Right kidney (tissue), 9 donors: ENCODE measurements at places on chromosomes 11 and 22.

GRCh38 chr11:116148056-116148455, 624.7 kb downstream of the BUD13 start:
- no peak for DNase-seq

- DNase-seq = no peak
Measured at GRCh38 chr22:39718921-39719475, 148.4 kb downstream of the CACNA1I start.

- no peak for DNase-seq
Measured at GRCh38 chr11:68695531-68695930, 11.2 kb downstream of the GAL start.

DNA sequence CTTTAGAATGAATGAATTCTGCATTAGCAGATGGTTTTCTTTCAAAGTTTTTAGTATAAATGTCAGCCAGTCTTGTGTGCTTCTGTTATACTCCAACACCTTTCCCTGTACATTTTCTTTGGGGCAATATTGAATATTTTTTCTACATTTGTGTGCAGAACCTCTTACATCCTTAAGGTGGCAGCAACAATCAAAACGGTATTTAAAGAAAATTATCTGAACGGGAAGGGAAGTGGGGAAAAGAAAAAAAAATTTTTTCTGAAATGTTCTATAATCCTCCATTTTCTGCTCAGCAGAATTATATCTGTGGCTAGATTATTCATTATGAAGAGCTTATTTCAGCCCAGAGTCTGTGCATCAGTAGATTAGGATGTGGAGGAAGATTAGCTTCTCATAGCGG, 347.3 kb upstream of the RAG2 start:
- DNase-seq = no peak

DNA sequence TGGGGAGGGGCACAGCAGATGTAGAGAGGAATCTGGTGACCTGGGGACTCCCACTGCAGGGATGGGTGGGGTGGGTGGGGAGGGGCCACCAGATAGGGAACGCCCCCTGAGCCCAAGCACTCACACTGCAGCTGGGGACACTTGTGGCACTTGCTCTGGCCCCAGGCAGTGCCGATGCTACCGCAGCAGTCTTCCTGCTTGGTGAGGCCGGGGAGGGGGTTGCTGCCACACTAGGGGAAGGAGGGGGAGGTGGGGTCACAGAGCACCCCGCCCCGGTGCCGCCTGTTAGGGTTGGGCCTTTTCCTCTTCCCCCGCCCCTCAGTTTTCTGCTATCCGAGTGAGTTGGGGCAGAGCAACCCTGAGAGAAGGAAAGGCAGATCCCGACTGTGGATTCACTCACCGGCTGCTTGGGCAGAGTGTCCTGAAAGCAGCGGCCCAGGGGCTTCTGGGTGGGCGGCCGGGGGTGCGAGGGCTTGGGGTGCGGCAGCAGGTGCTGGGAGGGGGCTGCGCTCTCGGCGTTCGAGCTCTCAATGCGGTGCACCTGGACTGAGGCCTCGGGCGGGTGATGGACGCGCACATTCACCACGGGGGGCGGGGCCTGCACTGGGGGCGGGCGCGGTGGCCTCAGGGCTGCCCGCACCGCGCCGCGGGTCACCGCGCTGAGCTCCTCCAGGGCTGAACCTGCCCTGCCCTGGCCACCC, 4.7 kb downstream of the LTBP3 start:
- no peak for DNase-seq

GRCh38 chr22:17228725-17229126, 9.5 kb upstream of the ADA2 start:
- DNase-seq = no peak

- no peak for DNase-seq
Measured at GRCh38 chr11:77250881-77251640, 50.4 kb downstream of the GDPD4 start.

DNA sequence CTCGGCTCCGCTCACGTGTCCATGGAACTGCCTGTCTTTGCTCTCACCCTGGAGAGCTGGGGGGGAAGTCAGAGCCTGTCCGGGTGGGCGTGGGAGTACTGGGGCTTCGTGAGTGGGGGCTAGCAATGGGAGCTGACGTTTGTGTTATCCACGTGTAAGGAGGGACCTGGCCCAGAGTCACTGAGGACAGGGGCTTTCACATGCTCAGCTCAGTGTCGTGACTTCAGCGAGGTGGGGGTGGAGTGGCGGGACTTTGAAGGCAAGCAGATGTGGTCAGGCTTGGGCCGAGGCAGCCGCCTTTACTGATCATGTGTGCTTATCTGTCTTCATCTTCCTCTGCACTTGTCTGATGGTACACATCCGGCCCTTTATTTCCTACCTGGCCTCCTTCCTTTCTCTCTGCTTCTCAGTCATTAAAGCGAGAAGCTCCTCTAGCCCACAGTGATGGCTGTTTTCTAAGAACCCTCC, 113.1 kb upstream of the NNMT start:
- DNase-seq = no peak

DNA sequence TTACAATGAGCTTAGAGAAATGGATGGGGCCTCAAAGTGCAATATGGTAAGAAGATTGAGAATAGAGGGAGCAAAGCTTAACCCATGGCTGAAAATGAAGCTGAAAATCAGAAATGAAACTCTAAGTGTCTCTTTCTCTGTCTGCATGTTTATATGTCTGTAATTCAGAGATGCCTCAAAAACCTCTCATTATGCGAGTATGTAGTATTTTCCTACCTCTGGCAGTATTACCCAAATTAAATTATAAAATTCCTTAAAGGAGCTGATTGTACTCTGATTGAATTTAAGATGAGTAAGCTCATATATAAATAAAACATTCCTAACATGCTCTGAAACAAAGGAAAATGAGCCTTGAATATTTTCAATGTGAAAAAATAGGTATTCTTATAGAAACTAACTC, 39.8 kb upstream of the PRSS23 start:
- DNase-seq = no peak

- DNase-seq = no peak
Measured at GRCh38 chr11:63711838-63712237, 30.5 kb downstream of the RTN3 start.
